ENCODE measurements at places on chromosomes 4 and X. TPM values are rescaled to one million over a fixed set of nuclear protein-coding genes. Genes with fewer than 3 reads are reported as not detected.

LRP2BP gene
- total RNA-seq = 4.9 TPM

NR0B1 gene
- 1.9 TPM for total RNA-seq

DMP1 gene
- not detected for total RNA-seq

GAGE2A gene
- not detected for total RNA-seq

EDA2R gene
- 2.9 TPM for total RNA-seq

INTU gene
- 24.2 TPM for total RNA-seq

F8A3 gene
- total RNA-seq = not detected

RASL11B gene
- total RNA-seq = 2.5 TPM

CXCL11 gene
- 1.2 TPM for total RNA-seq

ETDB gene
- not detected for total RNA-seq

TLR7 gene
- total RNA-seq = 4.5 TPM

DDIT4L gene
- total RNA-seq = 11.5 TPM

VSIG1 gene
- 0.36 TPM for total RNA-seq

STATH gene
- total RNA-seq = not detected

PAK3 gene
- 49.4 TPM for total RNA-seq

F8 gene
- total RNA-seq = 63.0 TPM

EDA gene
- total RNA-seq = 9.2 TPM

SLC4A4 gene
- total RNA-seq = 9.8 TPM

ZAR1 gene
- not detected for total RNA-seq

CXXC4 gene
- 3.1 TPM for total RNA-seq

TEC gene
- 5.3 TPM for total RNA-seq

PRR32 gene
- total RNA-seq = not detected

IGFBP7 gene
- total RNA-seq = 482 TPM

DGAT2L6 gene
- total RNA-seq = not detected

IL3RA gene
- total RNA-seq = 17.5 TPM

CT47A1 gene
- total RNA-seq = not detected

CUL4B gene
- total RNA-seq = 38.2 TPM

F9 gene
- total RNA-seq = not detected

LDOC1 gene
- total RNA-seq = 28.3 TPM

CPLX1 gene
- 11.6 TPM for total RNA-seq

AMER1 gene
- 6.8 TPM for total RNA-seq

NXF3 gene
- 0.94 TPM for total RNA-seq

HSD17B13 gene
- total RNA-seq = 1.4 TPM

ZNF330 gene
- total RNA-seq = 34.4 TPM

DTHD1 gene
- total RNA-seq = 0.62 TPM

RAB33A gene
- not detected for total RNA-seq

CENPVL2 gene
- total RNA-seq = not detected

JADE3 gene
- 7.4 TPM for total RNA-seq

NCAPG gene
- total RNA-seq = 0.49 TPM

TMLHE gene
- 20.1 TPM for total RNA-seq

PFKFB1 gene
- total RNA-seq = 2.2 TPM

KLHL34 gene
- 0.09 TPM for total RNA-seq

MAP7D3 gene
- 17.2 TPM for total RNA-seq

EMCN gene
- 58.5 TPM for total RNA-seq

PRKX gene
- 28.9 TPM for total RNA-seq

JCHAIN gene
- 13.3 TPM for total RNA-seq

SLC6A14 gene
- 0.18 TPM for total RNA-seq

VSIG4 gene
- total RNA-seq = 31.8 TPM

AADAT gene
- total RNA-seq = 13.5 TPM

NR3C2 gene
- total RNA-seq = 26.2 TPM

RNF175 gene
- total RNA-seq = 2.3 TPM

EPHA5 gene
- total RNA-seq = 8.9 TPM

NXF2B gene
- not detected for total RNA-seq

GYPB gene
- total RNA-seq = 5.3 TPM

All from sciatic nerve (tissue), 2 donors.